Activated CD8-positive, alpha-beta memory T cell treated with anti-CD3 and anti-CD28 coated beads for 1 hour (primary cell): ENCODE measurements at places on chromosomes 7 and 10.

- DNase-seq = no peak
Observed at GRCh38 chr7:30772984-30773383, 1.8 kb downstream of the MINDY4 start.

GRCh38 chr10:131698232-131698631 is 202.6 kb upstream of the PPP2R2D start:
- no peak for DNase-seq

DNA sequence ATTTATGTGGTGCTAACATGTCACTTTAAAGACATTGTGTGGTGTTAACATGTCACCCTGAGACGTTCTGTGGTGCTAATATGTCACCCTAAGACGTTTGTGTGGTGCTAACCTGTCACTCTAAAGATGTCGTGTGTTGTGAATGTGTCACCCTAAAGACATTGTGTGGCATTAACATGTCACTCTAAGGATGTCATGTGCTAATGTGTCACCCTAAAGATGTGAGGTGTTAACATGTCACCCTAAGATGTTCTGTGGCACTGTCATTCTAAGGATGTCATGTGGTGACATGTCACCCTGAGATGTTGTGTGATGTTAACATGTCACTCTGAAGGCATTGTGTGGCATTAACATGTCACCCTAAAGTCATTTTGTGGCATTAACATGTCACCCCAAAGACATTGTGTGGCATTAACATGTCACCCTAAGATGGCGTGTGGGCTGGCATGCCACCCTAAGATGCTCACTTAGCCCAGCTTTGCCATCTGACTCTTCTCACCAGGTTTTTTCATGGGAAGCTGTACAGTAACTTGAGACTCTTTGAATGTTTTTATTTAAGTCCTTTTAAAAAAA is 45.6 kb downstream of the LANCL2 start:
- DNase-seq = no peak

DNA sequence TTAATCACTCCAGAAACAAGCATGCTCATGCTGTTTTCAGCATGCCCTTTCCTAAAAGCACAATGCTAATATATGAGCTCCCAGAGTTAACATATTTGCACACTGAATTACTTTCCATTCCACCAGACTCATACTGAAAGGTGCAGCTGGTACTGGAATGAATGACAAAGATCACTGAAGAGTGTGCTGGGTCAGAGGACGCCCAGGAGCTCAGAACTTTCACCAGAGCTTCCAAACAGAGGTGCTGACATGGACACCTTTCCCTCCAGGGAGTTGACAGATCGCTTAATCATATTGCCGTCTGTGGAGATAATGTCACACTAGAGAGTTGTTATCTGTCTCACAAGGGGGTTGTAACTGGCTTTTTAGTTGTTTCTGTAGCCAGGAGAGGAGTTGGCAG is 292.9 kb downstream of the LHFPL3 start:
- no peak for DNase-seq

GRCh38 chr7:43196379-43196778 is 83.9 kb downstream of the HECW1 start:
- no peak for DNase-seq

- DNase-seq = no peak
Observed at GRCh38 chr7:75572396-75572795, 80.3 kb downstream of the SPDYE5 start.

DNA sequence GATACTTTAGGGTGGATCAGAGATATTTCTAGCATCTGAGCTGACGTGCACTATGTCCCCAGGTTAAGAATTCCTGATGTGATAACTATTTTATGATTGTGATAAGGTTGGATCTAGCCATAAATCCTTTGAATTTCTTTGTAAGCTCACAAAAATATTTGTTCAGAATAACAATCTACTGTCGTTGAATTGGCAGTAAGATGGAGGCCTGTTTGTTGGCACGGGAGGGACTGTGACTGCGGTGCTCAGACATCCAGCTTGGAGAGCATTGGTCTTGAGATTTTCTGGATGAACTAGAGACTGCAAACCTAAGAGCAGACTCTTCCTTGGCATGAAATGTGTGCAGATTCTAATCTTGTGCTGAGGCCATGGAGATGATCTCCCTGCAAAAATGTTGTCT is 131.1 kb downstream of the LRRC4 start:
- no peak for DNase-seq

DNA sequence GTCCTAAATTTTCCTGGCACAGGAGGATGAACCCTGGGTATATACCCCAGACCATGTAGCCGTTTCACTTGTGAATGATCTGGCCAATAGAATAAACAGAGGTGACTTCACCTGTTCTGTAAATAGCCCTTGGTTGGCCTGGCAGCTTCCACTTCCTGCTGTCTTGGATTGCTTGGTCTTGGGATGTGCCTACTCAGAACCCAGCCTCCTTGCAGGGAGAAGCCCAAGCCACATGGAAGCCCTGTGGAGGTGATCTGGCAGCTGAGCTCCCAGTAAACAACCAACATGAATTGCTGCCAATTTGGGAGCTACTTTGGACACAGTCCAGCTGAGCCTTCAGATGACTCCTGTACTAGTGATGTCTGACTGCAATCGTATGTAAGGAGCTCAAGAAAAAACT is 4.8 kb upstream of the RAPGEF5 start:
- no peak for DNase-seq

GRCh38 chr7:93146472-93147141 is 1.6 kb downstream of the SAMD9L start:
- DNase-seq = no peak

GRCh38 chr10:100934084-100934659 is 21.4 kb downstream of the SLF2 start:
- DNase-seq = no peak

- DNase-seq = no peak
Observed at GRCh38 chr10:103433858-103434257, 18.3 kb downstream of the CALHM2 start.

DNA sequence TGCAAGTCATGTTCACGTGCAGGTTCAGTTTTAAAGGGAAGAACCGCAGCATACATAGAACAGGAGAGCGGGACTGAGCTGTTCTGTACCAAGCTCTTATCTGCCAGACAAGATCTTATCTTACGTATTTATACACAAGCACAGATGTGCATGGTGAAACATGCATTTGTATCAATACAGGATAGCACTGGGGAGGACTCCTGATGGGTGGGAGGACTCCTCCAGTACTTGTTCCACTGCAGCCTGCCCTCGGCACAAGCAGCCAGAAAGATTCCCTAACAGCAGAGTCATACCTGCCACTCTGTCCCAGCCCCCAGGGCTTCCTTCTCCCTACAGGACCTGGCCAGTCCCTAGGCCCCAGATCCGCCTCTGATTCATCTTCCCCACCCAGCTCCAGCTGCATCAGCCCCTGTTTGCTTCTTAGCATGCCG is 13.2 kb upstream of the PRKCQ start:
- DNase-seq = no peak

- DNase-seq = no peak
Observed at GRCh38 chr10:3828404-3829155, 43.6 kb upstream of the KLF6 start.

- no peak for DNase-seq
Observed at GRCh38 chr7:72286519-72286918, 125.6 kb downstream of the CALN1 start.

- no peak for DNase-seq
Observed at GRCh38 chr7:21253740-21254687, 173.9 kb upstream of the SP4 start.

DNA sequence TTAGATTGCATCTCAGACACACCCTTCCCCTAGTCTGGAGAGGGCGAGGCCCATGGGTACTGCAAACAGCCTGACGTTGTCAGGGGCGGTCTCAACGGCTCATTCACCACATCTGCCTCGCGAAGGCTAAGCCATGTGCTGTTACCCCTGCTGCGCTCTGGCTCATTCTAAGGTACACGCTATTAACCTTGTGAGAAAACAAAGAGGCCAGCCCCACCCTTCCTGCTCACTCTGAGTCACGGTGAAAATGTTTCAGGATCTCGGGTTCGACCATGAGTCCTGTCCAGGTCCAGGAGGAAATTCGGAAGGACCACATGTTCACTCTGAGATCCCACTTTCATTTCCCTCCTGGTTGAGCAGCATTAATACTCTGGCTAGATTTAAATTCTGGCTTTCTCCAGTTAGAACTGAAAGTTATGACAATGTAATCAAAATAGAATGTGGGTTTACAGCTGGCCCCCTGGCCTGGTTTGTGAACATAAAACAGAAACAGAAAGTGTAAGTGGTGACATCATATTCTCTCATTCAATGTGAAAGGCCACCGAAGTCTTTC is 55.2 kb downstream of the EGFR start:
- no peak for DNase-seq

GRCh38 chr10:62001898-62002297 is 100.4 kb downstream of the ARID5B start:
- DNase-seq = no peak

- no peak for DNase-seq
Observed at GRCh38 chr10:14126697-14127440, 203.9 kb downstream of the FRMD4A start.

DNA sequence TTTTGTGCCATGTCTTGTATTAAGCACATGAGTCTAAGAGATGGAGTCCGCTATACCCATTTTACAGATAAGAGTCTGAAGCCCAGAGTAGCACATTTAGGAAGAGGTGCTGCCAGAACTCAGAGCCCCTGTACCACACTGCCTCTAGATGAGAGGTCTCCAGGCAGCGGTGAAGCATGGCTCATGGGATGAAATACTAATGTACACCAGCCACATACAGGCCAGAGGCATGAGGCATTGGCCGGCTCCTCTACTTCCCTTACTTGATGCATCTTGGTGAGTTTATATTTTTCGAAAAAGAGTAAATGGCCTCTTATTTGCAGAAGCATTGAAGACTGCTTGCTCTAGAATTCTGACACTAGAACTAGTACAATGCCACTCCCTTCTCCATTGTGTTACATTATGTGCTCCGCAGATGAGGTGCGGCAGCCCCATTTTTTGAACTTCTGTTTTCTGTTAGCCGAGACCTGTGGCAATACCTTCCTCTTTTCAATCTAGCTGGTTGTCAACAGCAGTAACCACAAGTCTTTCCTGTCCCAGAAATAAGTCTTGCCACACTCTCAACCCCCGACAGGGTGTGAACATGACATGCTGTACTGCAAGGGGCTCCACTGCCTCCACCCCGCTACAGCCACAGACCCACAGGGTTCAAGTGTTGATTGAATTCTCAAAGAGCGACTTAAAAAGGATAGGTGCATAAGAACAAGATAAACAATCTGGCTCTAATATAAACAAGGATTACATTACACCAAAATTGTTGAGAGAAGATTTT is 145.3 kb downstream of the CELF2 start:
- peak; percentile 64 for DNase-seq

GRCh38 chr10:37476285-37476684 is 350.9 kb downstream of the ANKRD30A start:
- DNase-seq = no peak

DNA sequence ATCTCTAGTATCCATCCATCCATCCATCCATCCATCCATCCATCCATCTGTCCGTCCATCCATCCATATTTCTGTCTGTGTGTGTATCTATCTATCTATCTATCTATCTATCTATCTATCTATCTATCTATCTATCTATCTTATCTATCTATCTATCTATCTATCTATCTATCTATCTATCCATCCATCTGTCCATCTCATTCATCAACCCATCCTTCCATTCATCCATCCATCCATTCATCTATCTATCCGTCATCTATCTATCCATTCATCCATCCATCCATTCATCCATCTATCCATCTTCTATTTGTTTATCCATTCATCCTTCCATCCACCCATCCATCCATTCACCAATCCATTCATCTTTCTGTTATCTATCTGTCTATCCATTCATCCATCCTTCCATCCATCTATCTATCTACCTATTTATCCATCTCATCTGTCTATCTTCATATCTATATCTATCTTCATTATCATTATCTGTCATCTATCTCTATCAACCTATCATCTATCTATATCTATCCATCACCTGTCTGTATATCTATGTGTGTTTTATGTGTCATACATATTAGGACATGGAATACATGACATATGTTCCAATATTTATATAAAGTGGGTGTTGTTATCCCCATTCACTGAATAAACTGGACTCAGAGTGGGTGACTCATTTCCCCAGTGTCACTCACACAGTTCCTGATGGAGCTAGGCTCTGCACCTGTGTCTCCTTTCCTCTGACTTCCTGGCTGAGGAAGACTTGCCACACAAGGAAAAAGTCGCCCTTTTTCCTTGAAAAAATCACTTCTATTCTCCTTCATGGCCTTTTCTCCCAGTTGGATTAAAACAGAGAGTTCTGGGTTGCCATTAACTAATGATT is 200.1 kb downstream of the CCDC3 start:
- no peak for DNase-seq

DNA sequence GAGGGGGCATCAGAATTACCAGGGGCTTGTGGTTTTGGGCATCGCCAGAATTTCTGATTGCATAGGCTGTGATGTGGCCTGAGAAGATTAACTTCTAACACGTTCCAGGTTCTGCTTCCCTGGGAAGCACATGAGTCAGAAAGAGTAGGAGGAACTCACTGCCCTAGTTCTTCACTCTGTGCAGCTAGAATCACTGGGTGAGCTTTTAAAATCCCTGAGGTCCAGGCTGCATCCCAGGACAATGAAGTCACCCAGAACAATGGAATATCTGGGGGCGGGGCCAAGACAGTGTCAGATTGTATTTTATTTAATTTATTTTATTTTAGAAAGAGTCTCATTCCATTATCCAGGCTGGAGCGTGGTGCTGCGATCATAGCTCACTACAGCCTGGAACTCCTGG is 636.5 kb downstream of the CALN1 start:
- DNase-seq = no peak

DNA sequence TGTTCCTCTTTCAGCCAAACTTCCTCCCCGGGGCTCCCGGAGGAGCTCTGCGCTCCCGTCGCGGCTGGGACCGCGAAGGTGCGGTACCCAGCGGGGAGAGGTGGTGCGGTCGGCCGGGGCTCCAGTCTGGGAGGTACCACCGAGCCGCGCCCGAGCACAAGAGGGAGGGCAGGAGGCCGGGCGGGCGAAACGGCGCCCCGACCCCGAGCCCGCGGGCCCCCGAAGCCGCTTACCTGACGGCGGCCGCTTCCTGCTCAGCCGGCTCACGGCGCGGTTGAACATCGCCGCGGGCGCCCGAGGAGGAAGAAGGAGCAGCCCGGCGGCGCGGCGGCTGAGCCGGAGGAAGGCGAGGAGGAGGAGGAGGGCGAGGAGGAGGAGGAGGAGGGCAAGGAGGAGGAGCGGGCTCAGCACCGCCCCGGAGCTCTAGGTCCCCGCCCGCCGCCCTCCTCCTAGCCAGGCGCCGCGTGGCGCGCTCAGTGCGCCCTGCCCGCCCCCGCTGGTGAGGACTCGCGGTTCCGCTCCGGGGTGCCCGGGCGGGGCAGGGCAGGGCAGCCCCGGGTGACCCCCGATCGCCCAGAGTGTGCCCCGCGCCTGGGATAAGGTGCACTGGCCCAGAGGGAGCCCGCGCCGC is at the start of gene RGS10:
Gene RGS10 (minus strand): TSS at position 363 of the 631 bp plus-strand sequence. CDS start 81 bp downstream, at position 282.
- DNase-seq = peak; percentile 76

- no peak for DNase-seq
Observed at GRCh38 chr7:110841840-110842545, 248.9 kb upstream of the LRRN3 start.
